ENCODE measurements at places on chromosomes 7 and 10.

DNA sequence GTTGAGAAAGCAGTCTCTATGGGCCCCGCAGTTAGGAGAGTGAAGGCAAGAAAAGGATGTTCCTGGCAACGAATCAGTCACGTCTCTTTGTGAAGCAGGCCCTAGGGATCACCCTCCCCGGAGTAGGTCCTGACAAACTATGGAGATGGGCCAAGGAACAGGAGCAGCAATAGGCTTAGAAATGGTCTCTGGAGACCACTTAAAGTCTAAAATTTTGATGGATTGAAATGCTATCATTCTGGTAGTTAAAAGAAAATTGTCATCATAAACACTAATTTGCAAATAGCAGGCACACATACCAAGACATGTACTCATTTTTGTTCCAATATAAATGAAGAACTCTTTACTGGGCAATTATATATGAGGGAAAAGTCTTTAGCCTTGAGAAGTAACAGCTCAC, 123.5 kb downstream of the ITGB8 start:
- no peaks in the 10 kb centered on the region for H3K36me3 ChIP-seq
- H3K4me3 ChIP-seq: no peak overlapping the region
- H3K27me3 ChIP-seq: no peaks in the 10 kb centered on the region
- no peaks in the 10 kb centered on the region for H3K4me1 ChIP-seq
- no peak overlapping the region for H3K27ac ChIP-seq
- DNase-seq: no peak

DNA sequence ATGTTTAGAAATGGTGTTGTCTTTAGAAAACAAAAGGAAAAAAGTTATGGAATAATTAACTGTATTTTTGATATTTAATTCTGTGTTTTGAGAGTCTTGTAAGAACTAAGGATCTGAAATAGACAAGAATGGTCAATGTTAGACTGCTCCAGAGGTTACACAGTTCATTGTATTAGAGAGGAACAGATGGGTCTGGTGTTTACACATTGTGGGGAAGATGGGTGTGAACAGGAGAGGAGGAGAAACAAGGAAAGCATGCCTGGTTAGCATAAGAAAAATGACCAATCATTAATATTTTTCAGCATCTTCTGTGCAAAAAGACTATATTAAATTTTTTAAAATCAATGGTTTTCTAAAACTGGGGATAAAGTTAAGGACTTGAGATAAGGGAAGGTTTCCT, 11.9 kb downstream of the MEOX2 start:
- H3K27ac ChIP-seq: no peak overlapping the region
- DNase-seq: no peak
- H3K27me3 ChIP-seq: no peaks in the 10 kb centered on the region
- H3K4me3 ChIP-seq: no peak overlapping the region
- no peaks in the 10 kb centered on the region for H3K36me3 ChIP-seq
- no peaks in the 10 kb centered on the region for H3K4me1 ChIP-seq

- no peaks in the 10 kb centered on the region for H3K4me1 ChIP-seq
- no peaks in the 10 kb centered on the region for H3K36me3 ChIP-seq
- no peak for DNase-seq
Measured at GRCh38 chr7:35726654-35727053, 31.7 kb upstream of the HERPUD2 start.

GRCh38 chr7:122764902-122765301, 62.2 kb upstream of the RNF148 start:
- H3K4me3 ChIP-seq: no peak overlapping the region
- no peak overlapping the region for H3K27ac ChIP-seq
- DNase-seq: no peak
- H3K4me1 ChIP-seq: peaks cover 43% of the 10 kb centered on the region
- H3K36me3 ChIP-seq: no peaks in the 10 kb centered on the region
- H3K27me3 ChIP-seq: no peaks in the 10 kb centered on the region

DNA sequence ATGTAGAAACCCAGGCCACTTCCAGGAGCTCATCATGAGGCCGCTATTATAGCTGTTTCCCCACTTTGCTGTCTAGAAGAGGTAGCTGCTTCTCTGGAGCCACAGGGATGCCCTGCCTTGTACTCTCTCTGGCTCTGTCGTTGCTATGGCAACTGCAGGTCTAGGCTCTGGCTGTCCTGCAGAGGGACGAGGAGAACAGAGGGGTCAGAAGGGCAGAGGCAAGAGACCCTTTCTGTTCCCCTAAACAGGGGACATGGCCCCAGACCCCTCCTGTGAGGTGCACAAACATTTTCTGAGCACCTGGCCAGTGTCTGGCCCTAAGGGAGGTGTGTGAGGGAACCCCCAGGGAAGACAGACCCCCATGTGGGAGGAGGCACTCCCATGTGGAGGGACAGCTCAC, 31.4 kb downstream of the ITPRIP start:
- H3K4me3 ChIP-seq: no peak overlapping the region
- H3K27me3 ChIP-seq: no peaks in the 10 kb centered on the region
- peak; percentile 84 for DNase-seq
- peaks cover 10% of the 10 kb centered on the region for H3K4me1 ChIP-seq
- H3K36me3 ChIP-seq: no peaks in the 10 kb centered on the region
- no peak overlapping the region for H3K27ac ChIP-seq

DNA sequence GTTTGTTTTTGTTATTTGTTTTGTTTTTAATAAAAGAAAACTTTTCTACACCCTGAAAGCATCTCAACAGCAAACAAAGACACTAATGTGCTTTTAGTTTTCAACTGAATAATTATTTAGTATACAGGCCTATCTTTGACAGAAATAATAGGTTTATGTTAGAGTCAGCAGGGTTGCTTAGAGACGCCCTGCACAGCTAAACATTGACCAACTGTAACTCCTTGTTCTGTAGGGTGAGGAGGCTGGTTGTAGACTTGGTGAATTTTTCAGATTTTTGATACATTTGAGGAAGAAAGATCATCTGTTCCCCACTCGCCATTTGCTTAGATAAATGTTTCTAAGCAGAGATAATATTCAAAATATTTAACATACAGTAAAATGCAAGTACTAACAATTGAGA, 103.1 kb downstream of the CALCR start:
- no peaks in the 10 kb centered on the region for H3K27me3 ChIP-seq
- no peak for DNase-seq
- H3K4me3 ChIP-seq: no peak overlapping the region
- H3K4me1 ChIP-seq: peaks cover 30% of the 10 kb centered on the region
- H3K36me3 ChIP-seq: no peaks in the 10 kb centered on the region
- H3K27ac ChIP-seq: no peak overlapping the region

DNA sequence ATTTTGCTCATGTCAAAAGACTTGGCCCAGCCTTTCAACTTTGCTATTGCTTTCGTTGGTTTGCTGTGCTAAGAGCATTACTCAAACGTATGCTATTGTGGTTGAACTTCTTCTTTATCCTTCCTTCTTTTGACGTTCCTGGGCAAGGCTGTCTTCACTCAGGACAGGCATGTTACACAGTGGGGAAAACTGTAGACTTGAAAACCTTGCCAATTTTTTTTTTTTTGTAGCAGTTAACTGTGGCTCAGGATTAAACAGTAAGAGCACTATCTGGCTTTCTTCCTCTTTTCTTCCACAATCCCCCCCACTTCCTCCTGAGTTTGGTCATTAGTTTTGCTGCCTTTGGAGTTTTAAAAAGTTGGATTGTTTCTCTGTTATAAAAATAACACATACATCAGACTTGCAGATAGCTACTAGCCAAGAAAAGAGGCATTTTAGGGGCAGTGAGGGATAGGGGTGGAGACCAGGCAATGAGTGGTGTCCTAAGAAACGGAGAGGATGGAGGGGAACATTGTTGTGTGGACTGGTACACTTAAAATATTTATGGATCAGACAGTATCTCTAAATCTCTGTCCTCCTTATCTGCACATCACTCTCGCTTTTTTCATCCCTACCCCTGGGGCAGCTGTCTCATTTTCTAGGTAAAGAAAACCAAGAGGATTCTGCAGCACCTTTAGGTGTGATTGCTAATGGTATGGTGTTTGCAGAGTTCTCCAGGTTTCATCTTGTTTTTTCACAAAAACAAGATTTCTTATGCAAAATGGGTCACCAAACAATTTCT, 181.7 kb downstream of the LRMDA start:
- DNase-seq: no peak
- no peaks in the 10 kb centered on the region for H3K36me3 ChIP-seq
- no peaks in the 10 kb centered on the region for H3K27me3 ChIP-seq
- H3K4me1 ChIP-seq: peaks cover 28% of the 10 kb centered on the region
- H3K27ac ChIP-seq: no peak overlapping the region

GRCh38 chr7:135769005-135769802, 20.6 kb upstream of the FAM180A start:
- H3K27me3 ChIP-seq: no peaks in the 10 kb centered on the region
- H3K4me3 ChIP-seq: no peak overlapping the region
- no peaks in the 10 kb centered on the region for H3K36me3 ChIP-seq
- DNase-seq: no peak

GRCh38 chr10:68606918-68607317, 46.8 kb downstream of the TET1 start:
- H3K4me1 ChIP-seq: peaks cover 21% of the 10 kb centered on the region
- H3K4me3 ChIP-seq: no peak overlapping the region
- DNase-seq: no peak
- H3K27ac ChIP-seq: no peak overlapping the region
- peaks cover 15% of the 10 kb centered on the region for H3K36me3 ChIP-seq

DNA sequence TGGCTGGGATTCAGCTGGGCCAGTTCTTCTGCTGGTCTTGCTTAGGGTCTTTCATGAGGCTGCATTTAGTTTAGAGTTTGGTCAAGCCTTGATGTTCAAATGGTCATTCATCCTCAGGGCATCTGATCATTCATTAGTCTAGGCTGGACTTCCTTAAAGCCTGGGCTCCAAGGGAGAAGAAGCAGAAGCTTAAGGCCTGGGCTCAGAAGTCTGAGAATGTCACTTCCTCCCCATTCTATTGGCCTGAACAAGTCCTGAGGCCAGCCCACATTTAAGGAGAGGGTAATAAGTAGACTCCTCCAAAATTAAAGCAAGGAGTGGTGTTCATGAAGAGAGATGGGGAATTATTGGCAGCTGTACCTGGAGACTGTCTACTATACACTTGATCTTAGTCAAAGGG, 193.2 kb upstream of the HABP2 start:
- H3K36me3 ChIP-seq: no peaks in the 10 kb centered on the region
- no peaks in the 10 kb centered on the region for H3K27me3 ChIP-seq
- H3K27ac ChIP-seq: no peak overlapping the region
- no peak for DNase-seq
- H3K4me1 ChIP-seq: peaks cover 12% of the 10 kb centered on the region

GRCh38 chr10:119602241-119603095, 5.7 kb upstream of the TIAL1 start:
- H3K4me3 ChIP-seq: no peak overlapping the region
- H3K4me1 ChIP-seq: peaks cover 5% of the 10 kb centered on the region
- no peaks in the 10 kb centered on the region for H3K36me3 ChIP-seq
- no peak overlapping the region for H3K27ac ChIP-seq

DNA sequence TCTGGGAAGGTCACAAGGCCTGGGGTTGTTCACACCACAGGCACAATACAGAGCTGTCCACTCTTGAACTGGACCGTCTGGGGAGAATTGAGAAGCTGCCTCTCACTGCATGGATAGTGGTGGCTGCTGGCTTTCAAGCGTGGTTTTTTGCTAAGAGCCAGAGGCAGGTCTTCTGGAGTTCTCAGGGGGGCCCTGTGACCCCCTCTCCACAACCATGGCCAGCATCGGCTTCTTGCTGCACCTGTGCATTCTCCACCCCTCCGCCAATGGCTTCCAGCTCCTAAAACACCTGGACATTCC, 140.3 kb downstream of the ADCY1 start:
- H3K36me3 ChIP-seq: no peaks in the 10 kb centered on the region
- no peaks in the 10 kb centered on the region for H3K4me1 ChIP-seq
- no peak overlapping the region for H3K4me3 ChIP-seq
- H3K27ac ChIP-seq: no peak overlapping the region

DNA sequence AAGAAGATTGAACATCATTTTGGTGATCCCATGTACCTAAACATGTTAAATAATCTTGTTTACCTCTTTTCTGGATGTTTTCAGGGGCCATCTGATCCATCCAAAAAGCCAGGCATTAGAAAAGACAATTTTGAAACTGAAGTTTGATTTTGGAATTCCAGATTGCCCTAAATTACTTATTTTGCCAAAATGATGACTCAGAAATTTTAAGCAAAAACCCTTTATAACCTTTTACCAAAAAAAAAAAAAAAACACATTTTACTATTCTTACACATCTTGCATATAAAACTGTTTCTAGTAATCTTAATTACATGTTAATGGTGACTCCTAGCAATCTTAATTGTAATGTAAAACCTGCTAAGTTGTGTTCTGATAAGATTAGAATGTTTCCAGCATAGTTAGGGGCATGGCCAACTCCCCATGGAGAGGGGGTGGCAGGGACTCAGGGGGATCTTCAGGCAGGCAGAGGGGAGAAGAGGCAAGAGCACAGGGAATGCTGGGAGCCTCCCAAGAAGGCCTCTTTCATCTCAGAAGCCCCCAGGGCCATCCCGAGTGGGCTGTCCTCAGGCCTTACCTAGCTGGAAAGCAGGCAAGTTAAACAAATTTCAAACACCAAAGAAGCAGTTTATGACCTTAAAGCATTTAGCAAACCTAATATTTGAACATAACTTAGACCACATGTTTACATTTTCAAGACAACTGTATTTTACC, 25.8 kb upstream of the AKR1C3 start:
- no peak overlapping the region for H3K4me3 ChIP-seq
- DNase-seq: no peak
- peaks cover 3% of the 10 kb centered on the region for H3K36me3 ChIP-seq
- peaks cover 16% of the 10 kb centered on the region for H3K4me1 ChIP-seq
- no peak overlapping the region for H3K27ac ChIP-seq

GRCh38 chr10:71606257-71607081, 113.1 kb downstream of the C10orf105 start:
- no peaks in the 10 kb centered on the region for H3K27me3 ChIP-seq
- peaks cover 55% of the 10 kb centered on the region for H3K4me1 ChIP-seq
- no peak overlapping the region for H3K27ac ChIP-seq
- no peak overlapping the region for H3K4me3 ChIP-seq
- DNase-seq: no peak

GRCh38 chr10:110985497-110986275, 66.3 kb downstream of the SHOC2 start:
- no peak overlapping the region for H3K27ac ChIP-seq
- no peak for DNase-seq
- H3K4me1 ChIP-seq: no peaks in the 10 kb centered on the region
- H3K36me3 ChIP-seq: peaks cover 3% of the 10 kb centered on the region
- H3K27me3 ChIP-seq: no peaks in the 10 kb centered on the region

GRCh38 chr7:107474104-107474521, 4.3 kb downstream of the GPR22 start:
- no peaks in the 10 kb centered on the region for H3K4me1 ChIP-seq
- DNase-seq: no peak
- no peaks in the 10 kb centered on the region for H3K27me3 ChIP-seq
- H3K4me3 ChIP-seq: no peak overlapping the region
- H3K36me3 ChIP-seq: no peaks in the 10 kb centered on the region
